ENCODE measurements at places on chromosomes 5 and 9. TPM values are rescaled to one million over a fixed set of nuclear protein-coding genes. Genes with fewer than 3 reads are reported as not detected.

DNA sequence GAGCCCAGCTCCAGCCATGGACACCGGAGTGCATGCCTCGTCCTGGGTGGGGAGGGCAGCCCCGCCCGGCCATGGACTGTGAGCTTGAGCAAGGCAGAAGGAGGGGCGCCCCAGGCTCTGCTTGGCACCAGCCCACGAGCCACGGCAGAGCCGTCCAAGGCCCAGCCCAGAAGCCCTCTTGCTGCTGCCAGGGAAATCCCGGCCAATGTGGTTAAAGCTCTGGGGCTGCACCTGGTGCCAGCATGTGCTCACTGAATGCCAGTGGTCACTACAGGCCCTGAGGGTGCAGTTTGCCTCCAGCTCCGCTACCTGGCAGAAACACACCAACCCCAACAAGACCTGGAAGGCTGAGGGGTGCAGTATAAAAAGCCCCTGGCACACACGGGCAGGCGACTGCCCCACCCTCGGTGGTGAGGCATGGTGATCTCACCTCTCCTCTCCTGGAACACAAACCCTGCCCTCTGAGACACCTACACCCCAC lies 11.8 kb downstream of the BRD3 start:
- H3K27ac ChIP-seq = peak overlapping the region; percentile 83
- no peaks in the 10 kb centered on the region for H3K36me3 ChIP-seq
- H3K4me1 ChIP-seq = no peaks in the 10 kb centered on the region
- peak; percentile 97 for DNase-seq
- H3K27me3 ChIP-seq = no peaks in the 10 kb centered on the region
- peak overlapping the region; percentile 32 for H3K4me3 ChIP-seq

DNA sequence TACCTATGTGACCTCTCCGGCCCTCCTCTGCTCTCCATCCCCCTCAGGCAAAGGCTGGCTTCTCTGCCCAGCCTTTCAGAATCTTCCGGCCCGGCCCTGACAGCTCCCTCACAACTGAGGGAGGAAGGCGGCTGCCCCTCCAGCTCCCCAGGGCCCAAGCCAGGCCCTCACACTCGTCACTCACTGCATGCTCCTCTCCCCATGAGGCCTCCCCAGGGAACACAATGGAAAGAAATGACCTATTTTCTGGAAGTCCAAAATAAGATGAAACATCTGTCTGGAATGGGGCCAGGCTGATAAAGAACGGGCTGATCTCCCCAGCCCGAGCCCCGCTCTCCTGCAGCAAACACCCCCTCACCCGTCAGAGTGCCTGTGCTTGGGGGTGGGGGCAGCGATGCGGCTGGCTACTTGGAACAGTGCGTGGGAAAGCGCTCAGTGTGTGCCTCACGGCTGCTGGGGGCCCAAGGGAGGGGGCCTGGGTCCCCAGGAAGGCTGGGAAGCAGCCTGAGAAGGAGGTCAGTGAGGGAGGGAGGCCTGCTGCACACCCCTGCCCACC lies 11.3 kb downstream of the PDGFRB start:
- no peak overlapping the region for H3K4me3 ChIP-seq
- H3K4me1 ChIP-seq = peaks cover 33% of the 10 kb centered on the region
- DNase-seq = no peak

DNA sequence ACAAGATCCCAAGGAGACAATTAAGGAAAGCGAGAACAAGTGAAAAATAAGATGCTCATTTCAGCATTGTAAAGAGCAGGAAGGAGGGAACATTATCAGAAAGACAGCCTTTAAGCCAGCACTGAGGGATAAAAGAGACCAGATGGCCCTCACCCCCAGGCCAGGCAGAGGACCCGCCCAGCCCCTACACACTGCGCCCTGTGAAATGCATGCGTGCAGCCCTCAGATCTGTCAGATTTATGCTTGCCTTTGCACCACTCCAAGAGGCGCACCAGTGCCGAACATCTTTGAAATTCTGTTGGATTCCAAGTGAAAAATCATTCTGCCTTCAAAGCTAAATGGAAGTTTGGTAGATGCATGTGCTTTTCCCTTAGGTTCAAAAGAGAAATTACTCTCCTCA lies 378.0 kb downstream of the MLLT3 start:
- no peak overlapping the region for H3K27ac ChIP-seq
- no peak overlapping the region for H3K4me3 ChIP-seq
- H3K4me1 ChIP-seq = no peaks in the 10 kb centered on the region
- H3K36me3 ChIP-seq = no peaks in the 10 kb centered on the region
- DNase-seq = no peak
- H3K27me3 ChIP-seq = no peaks in the 10 kb centered on the region

- DNase-seq = peak; percentile 78
- no peaks in the 10 kb centered on the region for H3K27me3 ChIP-seq
- H3K4me1 ChIP-seq = no peaks in the 10 kb centered on the region
Measured at GRCh38 chr9:120538339-120538738, 41.6 kb downstream of the CDK5RAP2 start.

DNA sequence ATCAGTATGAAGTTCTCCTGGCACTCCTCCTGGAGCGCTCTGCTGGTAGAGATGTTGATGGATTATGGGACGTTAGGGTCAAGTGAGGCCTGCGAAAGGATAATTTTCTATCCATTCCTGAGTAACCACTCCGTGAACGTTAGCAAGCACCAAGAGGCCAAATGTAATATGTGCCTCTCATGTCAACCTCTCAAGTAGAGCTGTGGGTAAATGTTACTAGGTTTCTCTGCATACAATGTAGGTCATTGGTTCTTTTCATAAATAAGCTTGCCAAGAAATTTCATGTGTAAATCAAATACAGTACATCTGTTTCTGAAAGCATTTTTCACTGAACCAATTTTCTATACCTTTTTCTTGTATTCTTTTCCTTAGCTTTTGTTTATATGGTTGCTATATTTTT lies 126.3 kb downstream of the KDM4C start:
- H3K4me1 ChIP-seq = no peaks in the 10 kb centered on the region
- H3K36me3 ChIP-seq = no peaks in the 10 kb centered on the region
- DNase-seq = no peak
- H3K4me3 ChIP-seq = no peak overlapping the region
- H3K27me3 ChIP-seq = no peaks in the 10 kb centered on the region

Gene SNAPC3
- total RNA-seq = 9.6 TPM

Gene CTNNA1
- total RNA-seq = 124 TPM
